PC-9 (cell line): ENCODE measurements at places on chromosomes 3 and 15. TPM values are rescaled to one million over a fixed set of nuclear protein-coding genes. Genes with fewer than 3 reads are reported as not detected.

- no peaks in the 10 kb centered on the region for H3K4me1 ChIP-seq
- H3K27ac ChIP-seq = no peak overlapping the region
- H3K4me3 ChIP-seq = no peak overlapping the region
- DNase-seq = no peak
- no peaks in the 10 kb centered on the region for H3K36me3 ChIP-seq
- no peaks in the 10 kb centered on the region for H3K27me3 ChIP-seq
These were observed 146.3 kb upstream of the SOX2 start for GRCh38 chr3:181565416-181565815.

GRCh38 chr3:58568572-58569286, 8.5 kb downstream of the FAM107A start:
- H3K4me3 ChIP-seq = no peak overlapping the region
- peak; percentile 48 for DNase-seq
- H3K27ac ChIP-seq = no peak overlapping the region
- H3K36me3 ChIP-seq = no peaks in the 10 kb centered on the region

- H3K36me3 ChIP-seq = no peaks in the 10 kb centered on the region
- no peak overlapping the region for H3K4me3 ChIP-seq
- H3K27ac ChIP-seq = no peak overlapping the region
- peaks cover 28% of the 10 kb centered on the region for H3K4me1 ChIP-seq
These were observed 1.9 kb downstream of the RUBCN start for GRCh38 chr3:197734667-197735318.

DNA sequence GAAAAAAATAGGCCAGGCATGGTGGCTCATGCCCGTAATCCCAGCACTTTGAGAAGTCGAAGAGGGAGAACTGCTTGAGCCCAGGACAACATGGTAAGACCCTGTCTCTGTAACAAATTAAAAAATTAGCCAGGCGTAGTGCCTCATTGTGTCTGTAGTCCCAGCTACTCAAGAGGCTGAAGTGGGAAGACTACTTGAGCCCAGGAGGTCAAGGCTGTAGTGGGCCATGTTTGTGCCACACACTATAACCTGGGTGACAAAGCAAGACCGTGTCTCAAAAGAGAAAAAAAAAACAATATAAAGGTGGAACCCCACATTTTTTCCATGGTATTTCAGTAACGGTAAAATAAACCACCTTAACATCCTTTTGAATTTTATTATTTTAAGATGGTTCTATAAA, 69.9 kb downstream of the DENND4A start:
- H3K27ac ChIP-seq = no peak overlapping the region
- no peaks in the 10 kb centered on the region for H3K4me1 ChIP-seq
- DNase-seq = no peak
- no peaks in the 10 kb centered on the region for H3K27me3 ChIP-seq
- H3K36me3 ChIP-seq = no peaks in the 10 kb centered on the region
- no peak overlapping the region for H3K4me3 ChIP-seq

The PDE8A gene
- total RNA-seq = 38.8 and 47.3 TPM in 2 replicates
